ENCODE measurements at places on chromosomes 2 and 18. TPM values are rescaled to one million over a fixed set of nuclear protein-coding genes. Genes with fewer than 3 reads are reported as not detected.

DNA sequence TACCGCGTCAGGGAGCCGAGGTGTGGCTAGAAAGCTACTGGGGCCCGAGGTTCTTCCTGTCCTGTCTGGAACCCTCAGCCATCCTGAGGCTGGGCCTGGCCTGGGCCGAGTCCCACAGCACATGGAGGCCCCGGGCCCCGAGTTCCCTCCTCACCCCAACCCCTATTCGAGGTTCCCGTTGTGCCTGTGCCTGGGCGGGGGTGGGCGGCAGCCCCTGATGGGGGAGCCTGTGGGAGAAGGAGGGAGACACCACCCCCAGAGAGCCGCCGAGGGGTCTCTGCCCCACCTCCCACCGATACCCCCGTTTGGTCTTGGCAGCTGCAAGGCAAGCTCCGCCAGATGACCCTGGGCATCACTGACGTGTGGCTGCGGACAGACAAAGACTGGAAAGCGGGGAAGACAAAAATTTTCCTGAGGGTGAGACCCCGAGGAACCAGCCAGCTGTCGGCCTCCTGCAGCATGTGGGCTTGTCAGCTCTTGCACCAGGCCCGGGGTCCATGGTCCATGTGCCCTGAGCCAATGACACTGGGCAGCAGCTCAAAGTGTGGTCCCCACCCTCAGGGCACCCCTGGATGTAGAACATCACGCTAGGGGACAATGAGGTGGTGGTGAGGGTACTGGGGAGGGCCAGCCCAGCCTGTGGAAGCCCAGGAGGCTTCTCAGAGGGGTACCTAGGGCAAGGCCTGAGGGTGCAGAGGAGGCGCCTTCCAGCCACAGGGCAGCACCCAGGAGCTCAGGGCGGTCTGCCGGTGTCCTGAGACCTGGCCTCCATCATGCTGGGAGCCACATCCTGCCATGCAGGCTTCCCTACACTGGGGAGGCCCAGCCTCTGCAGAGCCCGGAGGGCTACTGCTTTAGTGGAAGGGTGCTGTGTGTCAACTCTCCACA, 52.5 kb upstream of the GPR17 start:
- DNase-seq: no peak

DNA sequence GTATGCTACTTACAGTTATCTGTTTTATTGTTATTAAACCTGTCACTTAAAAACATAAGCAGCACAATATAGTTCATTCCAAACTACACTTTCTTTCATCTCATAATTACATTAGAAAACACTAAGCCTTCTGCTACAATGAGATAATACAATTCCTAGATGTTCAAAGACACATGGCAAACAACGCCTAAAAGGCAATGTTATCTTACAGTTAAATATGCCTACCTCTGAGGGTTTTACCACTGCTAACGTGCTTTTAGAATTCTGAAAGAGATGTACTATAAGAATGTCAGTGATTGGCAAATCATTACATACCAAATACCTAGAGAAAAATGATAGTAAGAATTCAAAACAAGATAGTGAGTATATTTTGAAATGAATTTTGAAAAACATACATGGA, 46.8 kb upstream of the SPOPL start:
- DNase-seq: no peak

DNA sequence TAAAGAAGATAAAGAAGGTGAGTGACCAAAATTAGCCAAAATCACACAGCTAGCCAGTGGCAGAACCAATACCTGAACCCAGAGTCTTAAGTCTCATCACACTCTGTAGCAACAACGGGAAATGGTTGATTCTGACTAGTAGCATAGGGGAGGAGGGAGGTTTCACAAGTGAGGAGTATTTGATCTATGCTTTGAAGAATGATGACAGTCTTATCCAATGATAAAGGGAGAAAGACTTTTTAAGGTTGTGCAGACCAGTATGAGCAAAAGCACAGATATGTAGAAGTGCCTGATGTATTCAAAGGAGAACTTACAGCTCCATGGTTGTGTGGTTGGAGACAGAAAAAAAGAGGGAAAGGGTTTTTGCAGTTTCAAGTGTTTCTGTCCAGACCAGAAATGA, 50.7 kb upstream of the LINC00305 start:
- no peak for DNase-seq

DNA sequence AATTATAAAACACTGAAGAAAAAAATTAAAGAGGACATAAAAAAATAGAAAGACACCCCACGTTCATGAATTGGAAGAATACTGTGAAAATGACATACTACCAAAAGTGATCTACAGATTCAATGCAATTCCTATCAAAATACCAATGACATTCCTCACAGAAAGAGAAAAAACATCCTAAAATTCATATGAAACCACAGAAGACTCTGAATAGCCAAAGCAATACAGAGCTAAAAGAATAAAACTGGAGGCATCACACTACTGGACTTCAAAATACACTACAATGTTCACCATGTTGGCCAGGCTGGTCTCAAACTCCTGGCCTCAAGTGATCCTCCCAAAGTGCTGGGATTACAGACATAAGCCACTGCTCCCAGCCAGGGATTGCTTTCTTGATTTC, 56.3 kb downstream of the TLK1 start:
- no peak for DNase-seq

GRCh38 chr18:67241299-67241698, 275.2 kb downstream of the DSEL start:
- no peak for DNase-seq

DNA sequence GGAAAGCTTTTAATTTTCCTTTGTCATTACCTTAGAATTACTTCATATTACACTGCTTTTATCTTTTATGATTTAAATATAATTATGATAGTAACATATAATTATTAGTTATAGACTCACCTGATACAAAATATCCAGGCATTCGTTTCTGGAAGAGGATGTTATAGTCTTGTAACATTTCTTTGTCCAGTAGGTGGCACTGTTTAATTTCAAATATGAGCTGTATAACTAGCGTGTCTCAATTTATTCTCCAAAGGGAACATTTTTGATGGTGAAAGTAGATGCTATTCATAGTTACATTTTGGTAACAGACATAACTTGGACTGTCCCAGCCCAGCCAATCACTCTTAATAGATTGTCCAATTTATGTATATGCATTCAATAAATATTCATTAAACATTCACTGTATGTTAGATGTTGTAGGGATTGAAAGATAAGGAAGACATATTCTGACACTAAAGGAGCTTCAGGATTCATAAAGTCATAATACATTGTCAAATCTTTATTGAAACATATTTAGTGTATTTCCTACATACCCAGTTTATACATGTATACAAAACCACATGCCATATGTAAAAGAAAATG, 19.2 kb downstream of the DAW1 start:
- DNase-seq: no peak

- DNase-seq: no peak
These were observed 22.7 kb downstream of the EXOC6B start for GRCh38 chr2:72803151-72803550.

DNA sequence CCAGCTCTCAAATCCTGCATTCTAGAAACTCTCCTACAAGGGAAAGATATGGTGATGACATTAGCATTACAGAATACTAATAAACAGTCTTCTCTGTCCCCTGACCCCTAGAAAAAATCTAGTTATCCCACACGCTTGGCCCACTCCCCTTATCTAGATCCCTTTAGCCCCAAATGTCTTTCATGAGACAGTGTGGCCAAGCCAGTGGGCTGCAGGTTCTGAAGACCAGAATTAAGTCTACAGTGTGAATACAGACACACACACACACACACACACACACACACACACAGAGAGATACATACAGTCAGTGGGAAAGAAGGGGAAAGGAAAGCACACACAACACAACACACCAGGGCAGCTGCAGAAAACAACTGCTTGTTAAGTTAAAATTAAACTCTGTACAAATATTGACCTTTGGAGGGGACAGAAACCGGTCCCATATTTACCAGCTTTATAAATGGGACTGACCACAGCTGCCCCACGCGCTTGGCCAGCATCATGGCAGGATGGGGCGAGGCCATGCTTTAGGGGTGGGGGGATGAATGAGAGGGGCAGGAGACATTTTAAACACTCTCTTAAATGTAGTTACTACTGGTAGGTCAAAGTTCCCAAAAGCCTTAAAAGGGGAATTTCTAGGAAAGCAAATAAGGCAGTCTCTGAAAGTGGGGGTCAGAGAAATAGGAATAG, 49.1 kb downstream of the NHEJ1 start:
- DNase-seq: no peak

DNA sequence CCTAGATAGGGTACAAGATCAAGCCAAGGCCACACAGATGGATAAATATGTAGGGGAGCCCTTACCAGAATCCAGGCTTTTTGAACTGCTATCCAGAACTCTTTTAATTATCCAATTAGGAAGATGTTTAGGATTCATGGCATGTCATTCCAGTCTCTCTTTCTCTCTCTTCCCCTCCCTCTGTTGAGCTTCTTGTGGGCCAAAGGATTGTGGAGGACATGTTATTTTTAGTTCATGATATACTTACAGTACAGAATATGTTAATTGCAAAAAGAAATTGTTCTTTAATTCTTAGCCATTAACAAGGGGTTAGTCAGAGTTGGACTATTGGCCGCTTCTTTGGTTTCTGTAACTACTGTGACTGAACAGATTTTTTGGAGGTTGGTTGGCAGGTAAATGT, 113.0 kb downstream of the SETBP1 start:
- DNase-seq: no peak

GRCh38 chr2:235330775-235331451, 162.9 kb upstream of the AGAP1 start:
- no peak for DNase-seq

GRCh38 chr2:23400703-23401102, 15.7 kb downstream of the KLHL29 start:
- no peak for DNase-seq

GRCh38 chr2:5385596-5385995, 306.6 kb upstream of the SOX11 start:
- no peak for DNase-seq

- DNase-seq: no peak
These were observed 18.5 kb downstream of the MBP start for GRCh38 chr18:77114152-77114414.

DNA sequence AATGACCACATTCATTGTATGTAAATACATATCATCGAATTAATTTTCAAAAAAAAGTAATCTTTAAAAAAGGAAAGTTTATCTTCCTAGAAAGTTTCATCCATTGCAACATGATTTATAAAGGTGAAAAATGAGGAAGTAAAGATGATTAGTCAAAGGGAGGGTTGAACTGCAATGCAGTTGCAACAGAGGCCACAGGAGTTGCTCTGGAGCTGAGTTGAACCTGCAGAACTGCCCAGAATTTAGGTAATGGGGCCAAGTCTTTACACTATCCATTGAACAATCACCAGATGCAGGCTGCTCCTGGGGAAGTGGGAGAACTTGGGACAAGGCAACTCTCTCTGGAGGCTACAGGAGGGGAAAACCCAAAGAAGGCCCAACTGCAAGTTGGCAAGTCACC, 390.7 kb downstream of the METTL4 start:
- DNase-seq: no peak

- DNase-seq: no peak
These were observed 20.7 kb downstream of the DTYMK start for GRCh38 chr2:241665731-241666440.

DNA sequence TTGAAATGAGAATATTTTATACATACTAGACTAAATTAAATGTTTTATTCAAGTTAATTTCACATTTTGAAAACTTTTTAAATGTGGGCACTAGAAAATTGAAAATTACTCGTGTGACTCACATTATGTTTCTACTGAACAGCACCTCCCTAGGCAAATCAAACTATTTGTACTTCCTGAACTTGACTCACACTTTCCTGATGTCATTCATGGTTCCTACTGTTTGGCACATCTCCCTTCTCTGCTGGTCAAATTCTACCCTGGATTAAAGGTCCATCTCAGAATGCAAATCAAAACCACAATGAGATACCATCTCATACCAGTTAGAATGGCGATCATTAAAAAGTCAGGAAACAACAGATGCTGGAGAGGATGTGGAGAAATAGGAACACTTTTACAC, 16.7 kb downstream of the LHCGR start:
- DNase-seq: no peak

DNA sequence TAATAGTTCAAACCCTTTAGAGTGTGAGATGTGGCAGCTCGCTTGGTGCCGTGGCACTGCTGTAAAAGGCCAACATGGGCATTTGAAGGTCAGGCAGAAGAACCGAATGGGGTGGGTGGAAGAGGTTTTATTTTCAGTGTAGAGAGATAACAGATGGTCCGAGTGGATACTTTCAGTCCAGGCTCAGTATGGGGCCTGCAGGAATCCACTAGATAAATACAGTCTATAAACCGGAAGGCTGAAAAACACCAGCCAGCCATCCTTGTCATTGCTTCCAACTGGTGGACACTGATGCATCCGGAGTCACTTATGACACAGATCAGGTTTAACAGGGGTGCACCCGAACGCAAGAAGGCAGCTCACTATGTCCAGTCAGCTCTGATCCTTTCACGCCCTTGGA, 55.7 kb upstream of the AMMECR1L start:
- no peak for DNase-seq

DNA sequence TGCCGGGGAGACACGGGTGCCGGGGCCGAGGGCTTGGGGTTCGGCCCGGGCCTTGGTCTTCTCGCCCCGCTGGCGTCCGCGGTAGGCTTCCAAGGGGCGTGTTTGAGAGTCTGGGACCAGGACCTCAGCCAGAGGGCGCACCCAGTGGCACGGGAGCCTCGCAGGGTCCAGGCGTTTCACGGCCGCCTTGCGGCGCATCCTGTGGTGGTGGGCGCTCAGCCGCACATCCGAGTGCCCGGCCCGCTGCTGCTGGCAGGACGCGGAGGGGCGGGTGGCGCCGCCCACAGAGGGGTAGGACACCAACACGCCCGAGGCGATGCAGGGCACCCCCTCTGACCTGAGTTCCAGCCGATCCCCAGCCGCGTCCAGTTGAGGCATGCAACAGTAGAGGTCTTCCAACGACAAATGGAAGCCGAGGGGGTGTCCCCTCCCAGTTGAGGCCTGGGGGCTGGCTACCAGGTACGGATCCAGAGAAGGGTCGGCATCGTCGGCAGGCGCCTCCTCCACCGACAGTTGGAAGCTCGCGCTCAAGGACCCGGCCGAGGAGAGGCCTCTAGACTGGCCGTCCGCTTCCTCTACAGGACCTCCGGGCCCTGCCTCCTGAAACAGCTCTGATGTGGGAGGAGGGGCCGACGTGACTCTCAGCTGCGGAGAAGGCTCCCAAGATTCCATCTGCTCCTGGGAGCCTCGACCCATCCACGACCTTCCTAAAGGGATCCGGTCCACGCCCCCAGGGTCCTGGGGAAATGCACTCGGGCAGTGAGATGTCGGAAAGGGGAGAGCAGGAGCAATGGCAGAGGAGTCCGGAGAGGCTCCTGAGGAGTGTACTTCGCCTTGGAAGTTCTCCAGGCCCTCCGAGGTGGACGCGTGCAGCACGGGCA, 6.3 kb downstream of the C2orf81 start:
- no peak for DNase-seq

- no peak for DNase-seq
These were observed 1.5 kb upstream of the MPPE1 start for GRCh38 chr18:11909591-11910026.

Gene PIEZO2
- total RNA-seq: 1.4 TPM

Gene ADD2
- 0.61 TPM for total RNA-seq

Gene SNED1
- total RNA-seq: 10.1 TPM

Gene KYNU
- total RNA-seq: 2.3 TPM

Gene RESP18
- not detected for total RNA-seq

Gene LRP1B
- 0.09 TPM for total RNA-seq

Gene COL4A4
- total RNA-seq: 2.0 TPM

Gene LCT
- 0.27 TPM for total RNA-seq

Measured in left colon (tissue), 2 donors.